Activated CD8-positive, alpha-beta T cell treated with anti-CD3 and anti-CD28 coated beads for 36 hours (primary cell): ENCODE measurements at places on chromosomes 1 and 21. TPM values are rescaled to one million over a fixed set of nuclear protein-coding genes. Genes with fewer than 3 reads are reported as not detected.

Gene SLFNL1
- total RNA-seq, result 0.22 TPM

Gene ETV3
- total RNA-seq, result 47.9 TPM

Gene NECTIN4
- total RNA-seq, result not detected

Gene MYCL
- total RNA-seq, result 0.13 TPM

Gene NIT1
- total RNA-seq, result 38.5 TPM

Gene DDAH1
- 0.09 TPM for total RNA-seq

DNA sequence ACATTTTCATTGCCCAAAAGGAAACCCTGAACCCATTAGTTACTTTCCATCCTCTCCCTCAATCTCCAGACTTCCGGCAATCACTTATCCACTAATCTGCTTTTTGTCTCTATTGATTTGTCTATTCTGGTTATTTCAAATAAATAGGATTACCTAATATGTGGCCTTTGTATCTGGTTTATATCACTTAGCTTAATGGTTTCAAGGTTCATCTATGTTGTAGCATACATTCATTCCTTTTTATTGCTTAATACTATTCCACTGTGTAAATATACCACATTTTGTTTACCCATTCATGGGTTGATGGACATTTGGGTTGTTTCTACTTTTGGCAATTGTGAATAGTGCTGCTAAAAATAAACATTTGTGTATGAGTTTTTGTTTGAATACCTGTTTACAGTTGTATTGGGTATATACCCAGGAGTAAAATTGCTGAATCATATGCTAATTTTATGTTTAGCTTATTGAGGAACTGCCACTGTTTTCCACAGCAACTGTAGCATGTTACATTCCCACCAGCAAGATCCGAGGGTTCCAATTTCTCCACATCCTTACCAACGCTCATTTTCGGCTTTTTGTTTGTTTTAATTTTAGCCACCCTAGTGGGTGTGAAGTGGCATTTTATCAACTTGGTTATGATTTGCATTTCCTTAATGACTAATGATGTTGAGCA is 2.5 kb upstream of the SLC25A44 start:
- DNase-seq, result no peak

- DNase-seq, result no peak
Observed at GRCh38 chr1:10916991-10917390, 95.5 kb upstream of the TARDBP start.

Gene NFIA
- 1.9 TPM for total RNA-seq

GRCh38 chr1:29062157-29062942 is 61.4 kb downstream of the TMEM200B start:
- DNase-seq, result peak; percentile 66

GRCh38 chr1:87226341-87226760 is 102.3 kb upstream of the LMO4 start:
- DNase-seq, result no peak

DNA sequence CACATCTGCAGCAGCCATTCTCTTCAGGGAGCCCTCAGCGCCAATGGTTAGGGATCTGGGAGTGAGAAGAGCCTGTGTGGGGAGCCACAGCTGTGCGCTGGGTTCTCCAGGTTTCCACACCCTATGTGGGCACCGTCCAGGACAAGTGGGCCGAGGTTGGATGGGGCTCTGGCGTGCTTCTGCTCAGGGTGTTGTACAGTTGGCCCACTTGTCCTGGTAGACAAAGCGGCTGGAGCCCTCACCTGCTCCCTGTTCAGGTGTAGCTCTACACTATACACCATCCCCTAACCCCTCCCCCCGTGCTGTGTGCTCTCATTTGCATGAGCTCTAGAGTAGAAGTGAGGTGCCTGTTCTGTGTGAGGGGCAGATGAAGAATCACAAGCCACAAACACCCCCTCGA is 12.2 kb downstream of the SH3BP5L start:
- no peak for DNase-seq

DNA sequence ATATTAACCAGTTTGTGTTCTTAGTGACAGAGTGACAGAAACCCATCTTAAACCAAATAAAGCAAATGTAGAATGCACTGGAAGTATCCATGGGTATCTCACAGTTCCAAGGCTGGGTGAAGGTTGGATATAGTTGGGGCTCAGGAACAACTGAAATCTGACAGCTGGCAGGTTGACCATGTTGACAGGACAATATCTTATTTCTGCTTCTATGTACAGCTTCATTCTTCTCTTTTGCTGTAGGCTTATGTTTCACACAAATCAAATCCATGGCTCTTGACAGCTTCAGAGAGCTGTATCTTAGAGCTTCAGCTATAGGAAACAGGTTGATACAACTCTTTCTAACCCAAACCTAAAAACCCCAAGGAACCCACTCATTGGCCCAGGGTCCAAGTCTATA is 34.3 kb upstream of the FGGY start:
- DNase-seq, result no peak

GRCh38 chr1:22875241-22875640 is 97.4 kb downstream of the LACTBL1 start:
- DNase-seq, result no peak

GRCh38 chr21:33914188-33914587 is 1.4 kb downstream of the ATP5PO start:
- no peak for DNase-seq

DNA sequence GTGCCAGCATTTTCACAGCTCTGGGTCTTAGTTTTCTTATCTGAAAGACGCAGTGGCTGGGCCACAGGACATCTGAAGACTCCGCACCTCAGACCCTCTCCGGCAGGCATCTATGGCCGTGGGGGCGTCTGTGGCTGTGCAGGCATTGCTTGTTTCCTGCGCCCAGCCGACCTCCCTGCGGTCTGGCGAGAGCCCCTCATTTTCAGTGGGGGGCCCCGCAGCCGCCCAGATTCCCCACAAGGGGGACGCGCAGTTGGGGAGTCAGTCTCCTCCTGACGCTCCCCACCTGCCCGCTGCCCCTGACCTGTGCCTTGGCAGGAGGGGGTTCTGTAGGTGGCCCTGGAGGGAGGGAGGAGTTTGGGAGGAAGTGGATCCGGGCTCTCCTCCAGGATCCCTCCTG is 3.5 kb upstream of the TFF1 start:
- DNase-seq, result no peak

Gene SMPDL3B
- 0.27 TPM for total RNA-seq

- no peak for DNase-seq
Observed at GRCh38 chr1:180151508-180151907, 3.2 kb upstream of the QSOX1 start.

Gene COA7
- 16.3 TPM for total RNA-seq

DNA sequence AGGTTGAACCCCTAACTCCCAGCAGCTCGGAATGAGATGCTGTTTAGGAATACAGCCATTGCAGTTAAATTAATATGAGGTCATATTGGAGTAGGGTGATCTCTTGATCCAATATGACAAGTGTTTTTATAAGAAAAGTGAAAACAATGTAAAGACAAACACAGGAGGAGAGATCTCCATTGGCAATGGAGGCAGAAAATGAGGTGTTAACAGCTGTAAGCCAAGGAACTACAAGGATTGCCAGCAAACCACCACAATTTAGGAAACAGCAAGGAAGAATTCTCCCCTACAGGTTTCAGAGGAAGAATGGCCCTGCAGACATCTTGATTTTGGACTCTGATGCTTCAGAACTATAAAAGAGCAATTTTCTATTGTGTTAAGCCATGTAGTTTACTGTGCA is 774.3 kb downstream of the MRPL39 start:
- DNase-seq, result no peak

DNA sequence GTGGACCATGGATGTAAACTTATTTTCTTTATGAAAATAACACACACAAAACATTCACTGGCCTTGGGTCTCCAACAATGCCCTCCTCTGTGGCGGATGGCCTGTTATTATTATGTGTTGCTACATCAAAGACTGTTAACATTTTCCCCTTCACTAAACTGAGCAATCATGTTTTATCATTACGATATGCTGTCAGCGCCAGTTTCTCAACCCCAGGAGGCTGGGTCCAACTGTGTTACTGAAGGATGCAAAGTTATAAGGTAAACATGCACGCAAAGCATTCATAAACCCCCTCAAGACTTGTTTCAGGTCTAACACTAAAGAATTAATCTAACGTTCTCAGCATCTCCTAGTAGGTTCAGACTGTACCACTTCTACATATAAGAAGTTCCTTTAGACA is 6.0 kb upstream of the DUSP10 start:
- DNase-seq, result no peak

GRCh38 chr1:85224734-85225623 is 24.2 kb upstream of the SYDE2 start:
- DNase-seq, result no peak

Gene CACNA1E
- total RNA-seq, result not detected

DNA sequence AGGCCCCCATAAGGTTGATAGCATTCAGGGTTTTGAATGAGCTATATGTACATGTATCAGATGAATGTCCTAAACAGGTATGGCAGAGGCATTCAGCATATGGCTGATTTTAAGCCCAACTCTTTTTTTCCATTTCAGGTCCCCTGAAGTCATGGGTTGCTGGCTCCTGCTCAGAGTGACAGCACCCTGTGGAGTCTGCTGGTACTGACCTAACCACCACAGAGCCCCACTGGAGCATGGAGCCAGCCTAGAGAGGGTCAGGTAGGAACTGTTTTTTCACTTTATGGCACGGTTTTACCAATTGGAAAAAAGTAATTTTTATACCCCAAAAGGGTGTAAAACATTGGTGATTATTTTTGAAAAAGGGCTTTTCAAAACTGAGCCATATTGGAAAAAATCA is 82.5 kb upstream of the MPC2 start:
- no peak for DNase-seq

- no peak for DNase-seq
Observed at GRCh38 chr1:41315146-41315822, 46.0 kb upstream of the FOXO6 start.

Gene ADAMTSL4
- 0.20 TPM for total RNA-seq

- peak; percentile 12 for DNase-seq
Observed at GRCh38 chr1:17759114-17759513, 4.0 kb downstream of the ACTL8 start.

GRCh38 chr21:29072873-29073221 is 601 bp downstream of the CCT8 start:
- no peak for DNase-seq

Gene SPRR4
- total RNA-seq, result not detected

DNA sequence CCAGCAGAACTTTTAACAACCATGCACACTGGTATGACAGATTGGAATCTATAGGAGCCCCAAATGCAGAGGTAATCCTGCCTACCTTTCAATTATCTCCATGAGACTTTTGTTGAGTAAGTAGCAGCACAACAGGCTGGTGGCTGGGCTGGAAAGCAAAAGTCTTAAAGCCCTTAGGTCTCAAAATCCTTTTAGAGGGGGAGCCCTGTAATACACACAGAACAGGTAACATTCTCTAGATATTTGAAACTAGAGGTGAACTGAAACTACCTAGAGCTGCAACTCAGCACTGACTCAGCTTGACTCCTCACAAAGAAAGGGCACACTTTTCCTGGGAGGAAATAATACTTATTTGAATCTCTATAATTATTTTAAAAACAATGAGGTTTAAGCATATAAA is 71.5 kb downstream of the CLCA4 start:
- no peak for DNase-seq

Gene SYT14
- total RNA-seq, result not detected

Gene PADI1
- total RNA-seq, result not detected

DNA sequence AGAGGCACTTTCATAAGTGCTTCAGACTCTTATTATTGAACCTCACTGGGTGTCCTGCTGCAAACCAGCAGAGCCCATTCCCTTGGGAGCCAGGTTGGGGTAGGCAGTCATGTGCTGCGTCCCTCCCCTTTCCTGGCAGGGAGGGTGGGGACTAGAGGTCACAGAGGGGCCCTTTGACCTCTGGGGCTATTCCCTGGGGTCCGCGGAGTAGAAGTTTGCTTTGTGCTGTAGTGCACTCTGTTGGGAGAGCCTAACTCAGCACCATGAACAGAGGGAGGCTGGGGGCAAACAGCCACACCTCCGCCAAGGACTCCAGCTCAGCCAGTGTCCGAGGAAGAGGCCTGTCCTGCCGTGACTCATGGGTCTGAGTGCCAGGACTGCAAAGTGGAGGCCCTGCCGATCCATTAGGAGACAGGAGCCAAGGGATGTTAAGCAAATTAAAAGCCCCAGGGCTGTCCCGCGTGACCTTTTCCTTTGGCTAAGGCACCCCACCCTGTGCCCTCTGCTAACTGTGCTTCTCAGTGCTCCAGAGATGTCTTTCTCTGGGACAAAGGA is 3.0 kb upstream of the IGSF21 start:
- no peak for DNase-seq

Gene SCNM1
- 59.6 TPM for total RNA-seq

Gene ZNF683
- 1.3 TPM for total RNA-seq
